ENCODE measurements at places on chromosomes 2 and 18.
A peak's percentile ranks its signal among the peaks of the same experiment; 100 is the strongest.

GRCh38 chr2:52445686-52446085 is 1321.9 kb upstream of the CHAC2 start:
- no peak overlapping the region for H3K4me3 ChIP-seq
- H3K36me3 ChIP-seq: no peaks in the 10 kb centered on the region
- no peak overlapping the region for H3K27ac ChIP-seq
- no peaks in the 10 kb centered on the region for H3K4me1 ChIP-seq

DNA sequence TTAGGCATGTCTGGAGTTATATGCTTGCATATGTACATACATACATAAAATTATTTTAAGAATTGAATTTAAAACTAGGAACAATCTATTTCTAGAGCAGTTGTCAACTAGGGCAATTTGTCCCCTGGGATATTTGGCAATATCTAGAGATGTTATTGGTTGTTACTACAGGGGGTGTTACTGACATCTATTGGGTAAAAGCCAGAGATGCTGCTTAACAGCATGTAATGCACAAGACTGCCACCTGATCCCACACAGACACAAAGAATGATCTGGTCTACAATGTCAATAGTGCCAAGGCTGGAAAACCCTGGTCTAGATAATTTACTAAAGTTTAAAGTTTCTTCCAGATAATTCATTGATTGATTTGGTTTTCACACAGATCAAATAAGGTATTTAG is 185.3 kb downstream of the NYAP2 start:
- H3K36me3 ChIP-seq: no peaks in the 10 kb centered on the region
- no peaks in the 10 kb centered on the region for H3K4me1 ChIP-seq
- H3K4me3 ChIP-seq: no peak overlapping the region

GRCh38 chr2:190169221-190170072 is 106.9 kb upstream of the MSTN start:
- H3K36me3 ChIP-seq: no peaks in the 10 kb centered on the region
- H3K4me1 ChIP-seq: no peaks in the 10 kb centered on the region
- no peaks in the 10 kb centered on the region for H3K27me3 ChIP-seq
- no peak overlapping the region for H3K27ac ChIP-seq
- H3K4me3 ChIP-seq: no peak overlapping the region

DNA sequence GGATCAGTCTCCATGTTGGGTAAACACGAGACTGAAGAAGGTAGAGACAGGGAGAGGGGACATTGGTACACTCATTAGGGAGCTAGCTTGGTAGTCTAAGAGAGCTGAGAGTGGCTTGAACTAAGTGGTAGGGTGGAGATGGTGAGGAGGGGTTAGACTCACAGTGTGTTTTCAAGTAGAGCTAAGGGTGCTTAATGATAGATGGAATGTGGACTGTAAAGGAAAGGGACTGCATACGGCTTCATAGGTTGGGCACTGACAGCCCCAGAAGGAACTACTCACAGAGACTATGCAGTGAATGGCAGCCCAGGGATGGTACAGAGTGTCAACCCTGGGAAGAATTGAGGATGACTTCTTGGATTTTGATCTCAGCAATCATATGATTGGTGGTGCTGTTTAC is 178.1 kb downstream of the CCDC85A start:
- H3K4me3 ChIP-seq: no peak overlapping the region
- H3K27me3 ChIP-seq: no peaks in the 10 kb centered on the region
- H3K36me3 ChIP-seq: no peaks in the 10 kb centered on the region
- no peak for DNase-seq
- H3K4me1 ChIP-seq: no peaks in the 10 kb centered on the region
- H3K27ac ChIP-seq: no peak overlapping the region

GRCh38 chr2:46380038-46380940 is 83.1 kb downstream of the EPAS1 start:
- H3K4me1 ChIP-seq: no peaks in the 10 kb centered on the region
- no peak overlapping the region for H3K27ac ChIP-seq
- H3K27me3 ChIP-seq: no peaks in the 10 kb centered on the region
- no peak overlapping the region for H3K4me3 ChIP-seq
- peaks cover 14% of the 10 kb centered on the region for H3K36me3 ChIP-seq

- H3K27ac ChIP-seq: no peak overlapping the region
- no peaks in the 10 kb centered on the region for H3K27me3 ChIP-seq
- DNase-seq: no peak
- no peak overlapping the region for H3K4me3 ChIP-seq
- H3K4me1 ChIP-seq: no peaks in the 10 kb centered on the region
Observed at GRCh38 chr2:84946204-84947009, 24.6 kb upstream of the KCMF1 start.

GRCh38 chr2:43616967-43617680 is 19.9 kb upstream of the PLEKHH2 start:
- no peak overlapping the region for H3K4me3 ChIP-seq
- H3K27ac ChIP-seq: no peak overlapping the region
- no peaks in the 10 kb centered on the region for H3K27me3 ChIP-seq
- H3K4me1 ChIP-seq: no peaks in the 10 kb centered on the region
- no peaks in the 10 kb centered on the region for H3K36me3 ChIP-seq
- no peak for DNase-seq

DNA sequence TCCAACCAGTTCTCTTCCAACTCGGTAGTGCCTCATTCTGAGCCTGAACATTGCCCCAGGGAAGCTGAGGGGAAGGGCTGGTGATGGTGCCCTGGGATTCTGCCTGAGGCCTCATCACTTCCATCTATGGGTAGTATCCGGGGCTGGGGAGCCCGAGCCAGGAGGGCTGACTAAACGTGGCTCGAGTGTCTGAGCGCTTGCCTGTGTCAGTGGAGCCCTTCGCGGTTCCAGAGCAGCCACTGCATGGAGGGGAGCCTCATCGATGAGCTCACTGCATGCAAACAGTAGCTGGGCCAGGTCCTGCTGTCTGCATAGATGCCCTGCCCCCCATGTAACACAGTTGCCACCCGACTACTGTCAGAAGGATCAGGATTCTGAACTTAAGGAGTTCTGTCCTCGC is 129.3 kb downstream of the GLI2 start:
- H3K36me3 ChIP-seq: no peaks in the 10 kb centered on the region
- no peak overlapping the region for H3K4me3 ChIP-seq
- DNase-seq: no peak
- H3K27me3 ChIP-seq: no peaks in the 10 kb centered on the region
- H3K4me1 ChIP-seq: peaks cover 10% of the 10 kb centered on the region

DNA sequence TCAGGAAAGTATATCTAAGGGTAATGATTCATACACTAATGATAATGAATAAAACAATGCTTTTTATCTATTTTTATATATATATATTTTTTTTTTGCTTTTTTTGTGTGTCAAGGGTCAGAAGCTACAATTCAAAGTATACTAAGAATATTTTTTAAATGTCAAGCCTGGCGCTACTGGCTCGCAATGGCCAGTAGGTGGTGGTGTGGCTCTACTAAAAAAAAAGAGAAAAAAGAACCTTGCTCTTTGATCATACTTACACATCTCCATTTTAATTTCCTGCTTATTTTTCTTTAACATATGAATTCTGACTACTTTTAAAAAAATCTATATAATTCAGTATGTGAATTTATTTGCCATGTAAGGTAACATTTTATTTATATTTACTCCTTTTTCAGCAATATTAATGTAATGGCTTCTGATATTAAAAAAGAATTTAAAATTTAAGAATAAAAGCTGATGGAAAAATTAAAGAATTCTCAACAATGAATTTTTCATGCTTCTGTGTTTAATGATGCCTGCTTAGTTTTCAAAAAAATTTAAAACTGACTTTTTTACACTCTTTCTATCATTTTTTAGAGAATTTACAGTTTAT is 232.9 kb downstream of the GULP1 start:
- no peak overlapping the region for H3K27ac ChIP-seq
- H3K27me3 ChIP-seq: no peaks in the 10 kb centered on the region
- peak; percentile 16 for DNase-seq
- no peak overlapping the region for H3K4me3 ChIP-seq

GRCh38 chr18:13112982-13113381 is 105.6 kb upstream of the LDLRAD4 start:
- no peaks in the 10 kb centered on the region for H3K36me3 ChIP-seq
- H3K4me3 ChIP-seq: no peak overlapping the region
- no peaks in the 10 kb centered on the region for H3K27me3 ChIP-seq

GRCh38 chr18:79664525-79665125 is 15.0 kb upstream of the CTDP1 start:
- no peaks in the 10 kb centered on the region for H3K4me1 ChIP-seq
- no peaks in the 10 kb centered on the region for H3K27me3 ChIP-seq
- no peaks in the 10 kb centered on the region for H3K36me3 ChIP-seq
- no peak overlapping the region for H3K4me3 ChIP-seq

GRCh38 chr2:170467568-170468422 is 247.3 kb upstream of the SP5 start:
- DNase-seq: no peak
- H3K27ac ChIP-seq: no peak overlapping the region
- H3K27me3 ChIP-seq: no peaks in the 10 kb centered on the region
- H3K4me3 ChIP-seq: no peak overlapping the region
- no peaks in the 10 kb centered on the region for H3K36me3 ChIP-seq

DNA sequence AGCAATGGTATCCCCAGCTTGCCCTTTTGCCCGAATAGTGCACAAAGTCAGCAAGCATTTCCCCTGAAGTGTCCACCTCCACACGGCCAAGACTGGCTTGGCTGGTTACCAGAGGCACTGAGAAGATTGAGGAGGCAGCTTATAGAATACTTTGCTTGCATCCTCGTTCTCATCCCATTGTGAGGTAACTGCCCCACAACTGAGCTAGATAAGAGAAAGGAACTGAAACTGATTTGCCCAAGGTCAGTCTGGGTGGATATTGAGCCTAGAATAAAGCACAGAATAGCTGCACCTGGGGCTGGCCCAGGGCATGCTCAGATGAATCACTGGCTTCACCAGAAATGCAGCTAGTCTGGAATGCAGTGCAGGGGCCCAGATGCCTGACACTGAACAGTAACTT is 32.7 kb upstream of the MAP4K3 start:
- H3K36me3 ChIP-seq: no peaks in the 10 kb centered on the region
- H3K27ac ChIP-seq: peak overlapping the region; percentile 18
- peaks cover 27% of the 10 kb centered on the region for H3K4me1 ChIP-seq
- DNase-seq: peak; percentile 61
- no peak overlapping the region for H3K4me3 ChIP-seq

- H3K27ac ChIP-seq: peak overlapping the region; percentile 65
- no peaks in the 10 kb centered on the region for H3K27me3 ChIP-seq
- no peak overlapping the region for H3K4me3 ChIP-seq
- no peak for DNase-seq
- peaks cover 30% of the 10 kb centered on the region for H3K4me1 ChIP-seq
Observed at GRCh38 chr18:45962866-45963265, 4.3 kb downstream of the EPG5 start.

DNA sequence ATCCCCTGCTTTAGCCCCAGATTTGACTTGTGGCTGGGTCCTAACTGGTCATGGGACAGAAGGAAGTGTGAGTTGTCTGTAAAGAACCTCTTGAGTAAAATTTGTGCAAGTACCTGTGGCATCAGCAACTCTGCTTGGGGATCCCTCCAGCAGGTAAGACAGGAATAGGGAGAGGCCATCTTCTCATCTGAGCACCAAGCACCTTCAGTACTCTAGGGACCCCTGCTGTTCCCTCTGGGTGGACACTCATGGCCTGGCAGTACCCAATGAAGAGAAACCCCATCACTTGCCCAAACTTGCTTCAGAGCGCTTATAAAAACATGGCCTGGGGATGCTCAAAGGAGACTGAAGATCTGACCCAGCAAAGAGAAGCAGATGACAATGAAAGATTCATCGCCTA is 297.8 kb downstream of the SP3 start:
- H3K4me3 ChIP-seq: no peak overlapping the region
- DNase-seq: no peak
- H3K36me3 ChIP-seq: no peaks in the 10 kb centered on the region
- H3K4me1 ChIP-seq: no peaks in the 10 kb centered on the region
- H3K27ac ChIP-seq: no peak overlapping the region
- no peaks in the 10 kb centered on the region for H3K27me3 ChIP-seq

DNA sequence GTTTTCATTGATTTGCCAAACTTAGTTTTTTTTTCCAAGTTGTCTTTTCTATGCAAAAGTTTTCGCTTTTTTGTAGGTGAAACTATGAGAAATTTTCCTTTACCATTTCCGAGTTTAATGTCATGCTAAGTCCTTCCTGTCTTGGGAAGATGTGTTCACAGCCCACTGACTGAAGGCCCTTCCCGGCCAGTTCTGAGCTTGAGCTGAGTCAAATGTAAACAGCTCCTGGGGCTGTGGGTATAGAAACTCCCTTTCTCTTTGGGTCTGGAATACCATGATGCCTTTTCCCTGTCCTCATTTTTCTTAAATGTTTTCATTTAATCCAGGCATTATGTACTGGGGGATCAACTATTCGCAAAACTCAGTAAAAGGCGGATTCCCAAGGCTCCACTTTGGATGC is 69.8 kb upstream of the IL1R1 start:
- H3K27me3 ChIP-seq: no peaks in the 10 kb centered on the region
- H3K4me1 ChIP-seq: peaks cover 18% of the 10 kb centered on the region
- no peak overlapping the region for H3K4me3 ChIP-seq
- no peak overlapping the region for H3K27ac ChIP-seq
- DNase-seq: no peak

DNA sequence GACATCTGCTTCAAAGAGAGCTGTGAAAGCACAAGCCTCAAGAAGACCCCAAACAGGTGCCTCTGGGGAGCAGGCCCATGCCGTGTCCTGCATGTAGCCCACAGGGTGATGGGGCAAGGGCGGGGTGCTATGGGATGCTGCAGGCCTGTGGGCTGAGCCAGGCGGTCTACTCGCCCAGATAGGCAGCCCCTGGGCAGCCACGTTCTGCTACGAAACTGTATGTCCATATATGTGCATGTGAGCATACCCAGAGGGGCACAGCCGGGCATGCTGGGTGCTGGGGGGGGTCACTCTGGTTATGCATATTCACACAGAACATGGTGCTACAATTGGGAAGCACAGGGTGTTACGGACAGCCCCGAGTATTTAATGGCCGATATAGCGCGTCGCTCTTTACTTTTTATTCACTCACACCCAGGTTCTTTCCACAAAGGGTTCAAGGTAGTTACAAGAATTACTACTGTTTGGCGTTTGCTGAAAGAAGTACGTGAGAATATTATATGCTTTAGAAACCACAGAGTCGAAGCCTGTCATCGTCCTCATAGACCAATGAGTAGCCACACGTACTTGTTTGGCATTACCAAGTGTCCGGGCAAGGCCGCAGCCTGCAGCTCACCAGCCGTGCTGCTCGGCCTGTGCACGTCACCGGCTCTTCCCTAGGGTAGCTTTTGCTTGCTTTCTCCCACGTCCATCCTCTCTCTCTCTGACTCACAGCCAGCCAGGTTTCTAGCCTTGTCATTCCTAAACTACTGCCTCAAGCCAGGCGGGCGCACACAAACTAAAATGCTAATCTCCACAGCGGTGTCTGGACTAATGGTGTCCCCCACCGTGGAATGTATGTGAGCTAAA is 14.4 kb downstream of the MTERF4 start:
- peaks cover 23% of the 10 kb centered on the region for H3K36me3 ChIP-seq
- no peak for DNase-seq
- H3K4me1 ChIP-seq: no peaks in the 10 kb centered on the region
- H3K4me3 ChIP-seq: no peak overlapping the region
- no peak overlapping the region for H3K27ac ChIP-seq
- H3K27me3 ChIP-seq: no peaks in the 10 kb centered on the region

GRCh38 chr2:56167616-56168562 is 15.9 kb upstream of the CCDC85A start:
- H3K4me3 ChIP-seq: no peak overlapping the region
- no peaks in the 10 kb centered on the region for H3K4me1 ChIP-seq
- DNase-seq: no peak
- H3K27ac ChIP-seq: no peak overlapping the region
- no peaks in the 10 kb centered on the region for H3K36me3 ChIP-seq
